Activated CD8-positive, alpha-beta memory T cell treated with anti-CD3 and anti-CD28 coated beads for 1 hour (primary cell): ENCODE measurements at places on chromosomes 3 and 15.

DNA sequence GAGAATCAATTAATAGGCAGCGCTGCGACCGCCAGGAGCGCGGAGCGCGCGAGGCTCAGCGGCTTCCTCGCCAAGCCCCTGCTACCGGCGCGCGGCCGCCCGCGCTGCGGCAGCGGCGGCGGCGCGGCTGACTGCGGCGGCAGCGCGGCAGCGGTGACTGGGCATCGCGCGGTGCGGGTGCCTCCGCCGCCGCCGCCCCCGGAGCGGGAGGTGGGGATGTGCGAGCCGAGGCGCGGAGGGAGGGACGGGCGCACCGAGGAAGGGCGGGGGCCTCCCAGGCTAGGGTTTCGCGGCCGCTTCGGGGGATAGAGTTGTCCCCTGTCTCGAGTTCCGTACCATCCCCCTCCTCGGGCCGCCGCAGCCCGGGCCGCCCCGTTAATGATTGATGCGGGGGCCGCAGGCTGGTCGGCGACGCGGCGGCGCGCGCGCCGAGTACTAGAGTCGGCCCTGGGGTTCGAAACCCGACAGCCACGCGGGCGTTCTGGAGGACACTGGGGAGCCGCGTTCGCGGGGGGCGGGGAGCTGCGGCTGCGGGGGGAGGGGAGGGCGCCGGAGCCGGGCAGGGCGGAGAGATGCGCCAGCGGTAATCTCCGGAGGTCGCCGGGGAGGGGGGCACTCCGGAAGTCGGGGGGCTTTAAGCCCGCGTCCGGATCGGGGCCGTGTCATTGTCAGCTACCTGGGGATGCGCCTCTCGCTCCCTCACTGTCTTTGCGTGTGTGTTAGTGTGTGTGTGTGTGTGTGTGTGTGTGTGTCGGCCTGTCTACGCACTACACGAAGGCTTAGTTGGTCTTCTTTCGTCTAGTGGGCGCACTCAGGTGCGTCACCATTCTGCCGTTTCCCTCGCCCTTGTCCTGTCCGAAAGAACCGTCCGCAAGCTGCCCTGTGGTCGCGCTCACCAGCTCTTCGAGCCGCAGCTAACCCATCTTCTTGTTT is at the start of gene PAQR9:
PAQR9 (minus strand) TSS at position 159 of the 933 bp plus-strand sequence. CDS start 338 bp downstream, outside the sequence.
- DNase-seq = no peak

DNA sequence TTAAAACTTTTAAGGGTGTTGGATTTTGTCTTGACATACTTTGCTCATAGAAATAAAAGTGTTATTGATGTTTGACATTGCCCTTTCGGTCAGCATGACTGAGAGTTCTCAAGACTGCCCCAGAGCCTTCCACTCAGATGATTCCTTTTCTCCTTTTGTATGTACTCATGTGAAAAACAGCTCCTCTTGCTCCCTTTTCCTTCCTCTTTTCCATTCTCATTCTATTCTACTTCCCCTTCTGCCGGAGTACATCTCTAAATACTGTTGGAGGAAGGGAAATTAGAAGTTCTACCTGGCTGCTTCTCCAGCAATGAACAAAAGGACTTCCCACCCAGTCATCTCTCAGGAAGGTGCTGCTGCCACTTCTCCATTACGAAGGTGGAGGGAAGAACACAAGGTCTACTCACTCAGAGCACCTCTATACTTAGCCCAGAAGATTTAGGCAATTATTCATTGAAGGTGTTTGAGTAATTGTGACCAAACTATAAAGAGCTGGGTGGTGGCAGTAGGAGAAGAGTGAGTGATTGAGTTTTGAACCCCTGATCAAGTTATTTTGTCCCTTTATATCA is 163.8 kb upstream of the MBNL1 start:
- DNase-seq = no peak

- no peak for DNase-seq
Observed at GRCh38 chr3:42192334-42193200, 73.4 kb downstream of the CCK start.

- no peak for DNase-seq
Observed at GRCh38 chr15:53196242-53196641, 406.1 kb upstream of the ONECUT1 start.

- no peak for DNase-seq
Observed at GRCh38 chr15:26842391-26842790, 24.5 kb upstream of the GABRA5 start.

DNA sequence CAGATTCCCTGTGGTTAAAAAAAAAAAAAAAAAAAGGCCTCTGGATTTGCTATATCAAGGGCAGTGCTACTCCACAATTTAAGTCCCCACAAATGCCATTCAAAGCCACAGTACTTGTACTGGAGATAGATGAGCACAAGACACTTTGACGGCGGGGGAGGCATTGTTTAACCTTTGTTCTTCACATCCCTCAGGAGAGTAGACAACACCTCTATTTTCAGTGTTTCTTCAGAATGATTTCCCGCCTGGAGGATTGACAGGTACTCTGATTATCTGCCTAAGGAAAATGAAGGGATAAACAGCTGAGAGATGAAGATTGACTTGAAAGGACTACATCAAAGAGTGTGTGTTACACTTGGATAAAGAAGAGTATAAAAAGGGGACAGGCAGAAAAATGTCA is 58.7 kb downstream of the OTOL1 start:
- no peak for DNase-seq

GRCh38 chr15:68204776-68205557 is at the start of gene CALML4:
CALML4 (minus strand) TSS chr15:68205332; CDS start chr15:68205247, 85 bp downstream.
- DNase-seq = no peak

DNA sequence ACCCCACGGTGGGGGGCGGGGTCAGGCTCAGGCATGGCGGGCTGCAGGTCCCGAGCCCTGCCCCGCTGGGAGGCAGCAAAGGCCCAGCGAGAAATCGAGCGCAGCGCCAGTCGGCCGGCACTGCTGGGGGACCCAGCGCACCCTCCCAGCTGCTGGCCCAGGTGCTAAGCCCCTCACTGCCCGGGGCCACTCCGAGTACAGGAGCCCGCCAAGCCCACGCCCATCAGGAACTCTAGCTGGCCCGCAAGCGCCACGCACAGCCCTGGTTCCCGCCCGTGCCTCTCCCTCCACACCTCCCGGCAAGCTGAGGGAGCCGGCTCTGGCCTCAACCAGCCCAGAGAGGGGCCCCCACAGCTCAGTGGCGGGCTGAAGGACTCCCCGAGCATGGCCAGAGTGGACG is 29.2 kb downstream of the SCAPER start:
- no peak for DNase-seq

DNA sequence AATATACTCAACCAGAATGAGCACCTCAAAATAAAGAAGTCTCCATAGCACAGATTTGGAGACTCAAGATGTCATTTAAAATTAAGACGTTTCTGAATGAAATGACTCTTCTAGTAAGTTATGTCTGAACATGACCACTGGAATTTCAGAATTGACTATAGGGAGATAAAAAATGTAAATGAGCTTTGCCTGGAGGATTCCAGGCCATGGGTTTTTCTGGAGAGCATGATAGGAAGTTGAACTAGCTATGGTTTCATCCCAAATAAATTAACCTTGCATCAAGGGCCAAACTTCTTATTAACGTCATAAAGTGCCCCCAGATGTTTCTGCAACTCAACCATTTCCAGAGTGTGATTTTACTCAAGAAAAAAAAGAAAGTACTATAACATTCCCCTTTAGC is 222.6 kb upstream of the NR2F2 start:
- DNase-seq = no peak

- DNase-seq = no peak
Observed at GRCh38 chr3:111033470-111034050, 38.1 kb upstream of the NECTIN3 start.

DNA sequence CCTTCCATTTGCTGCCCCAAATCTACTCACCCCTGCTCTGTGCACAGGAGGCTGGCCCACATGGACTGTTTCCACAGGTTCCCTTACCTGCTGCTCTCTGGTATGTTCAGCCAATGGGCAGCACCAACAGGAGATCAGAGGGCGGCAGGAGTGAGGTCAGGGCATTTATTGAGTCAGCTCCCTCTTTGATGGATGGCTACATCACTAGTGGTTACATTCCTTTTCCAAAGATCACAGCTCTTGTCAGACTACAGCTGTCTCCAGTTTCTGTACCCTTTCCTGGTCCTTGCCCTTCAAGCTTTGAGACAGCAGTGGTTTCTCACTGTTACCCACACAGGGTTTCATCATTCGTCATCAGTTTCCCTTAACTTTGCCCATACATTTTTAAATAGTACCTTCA is 325.1 kb downstream of the SUCLG2 start:
- no peak for DNase-seq

- no peak for DNase-seq
Observed at GRCh38 chr15:37015035-37015434, 85.3 kb downstream of the MEIS2 start.

DNA sequence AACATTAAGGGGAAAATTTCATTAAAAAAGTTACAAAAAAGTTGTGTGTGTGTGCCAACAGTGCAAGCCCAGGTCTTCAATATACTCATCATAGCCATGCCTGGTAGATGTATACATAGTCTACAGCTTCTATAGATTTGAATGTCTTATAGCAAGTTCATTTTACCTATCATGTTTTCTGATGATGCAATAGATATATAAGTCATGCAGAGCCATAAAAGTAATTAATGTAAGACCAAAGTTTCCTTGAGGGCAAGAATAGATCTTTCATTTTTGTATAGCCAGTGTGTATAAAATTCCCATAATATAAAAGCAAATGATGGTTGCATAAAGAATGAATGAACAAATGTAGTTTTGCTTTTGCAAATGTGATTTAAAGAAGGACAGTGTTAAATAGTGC is 1138.4 kb downstream of the TBL1XR1 start:
- no peak for DNase-seq

- DNase-seq = no peak
Observed at GRCh38 chr3:159978353-159978752, 10.3 kb upstream of the IL12A start.

DNA sequence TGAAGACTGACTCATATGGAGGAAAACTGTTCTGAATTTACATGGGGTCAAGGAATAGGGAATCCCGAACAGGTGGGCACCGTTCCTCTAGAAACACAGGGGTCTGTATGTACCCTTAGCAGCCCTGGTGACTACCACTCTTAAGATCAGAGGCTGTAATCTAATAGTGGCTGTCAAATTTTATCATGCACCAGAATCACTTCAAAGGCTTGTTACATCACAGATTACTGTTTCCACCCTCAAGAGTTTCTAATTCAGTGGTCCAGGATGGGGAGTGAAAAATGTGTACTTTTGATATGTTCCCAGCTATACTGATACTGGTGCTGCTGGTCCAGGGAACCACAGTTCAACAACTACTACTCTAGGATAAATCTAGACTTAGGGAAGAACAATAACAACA is 27.9 kb downstream of the DYNC1LI1 start:
- no peak for DNase-seq

- no peak for DNase-seq
Observed at GRCh38 chr15:42591238-42591934, 16.0 kb downstream of the STARD9 start.

GRCh38 chr3:3666664-3667063 is 132.6 kb upstream of the LRRN1 start:
- DNase-seq = no peak

GRCh38 chr15:43278869-43279268 is 12.1 kb upstream of the TGM5 start:
- no peak for DNase-seq

- DNase-seq = no peak
Observed at GRCh38 chr15:69490356-69491037, 37.9 kb downstream of the RPLP1 start.

DNA sequence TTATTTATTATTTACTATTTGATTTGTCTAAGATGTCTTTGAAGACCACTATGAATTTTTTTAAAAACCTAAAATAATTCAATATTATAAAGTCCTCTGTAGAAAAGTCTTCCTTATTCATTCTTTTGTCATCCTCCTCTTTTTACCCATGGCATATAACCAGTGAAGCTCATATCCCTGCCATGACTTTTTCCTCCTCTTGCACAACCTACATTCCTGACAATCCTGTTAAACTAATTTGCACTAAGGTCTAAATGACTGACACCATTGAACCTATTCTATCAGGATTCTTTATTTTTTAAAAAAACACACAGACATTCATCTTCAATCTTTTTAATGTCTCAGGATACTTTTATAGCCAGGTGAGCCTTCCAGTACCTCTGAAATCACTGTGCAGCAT is 159.9 kb upstream of the SLC2A2 start:
- DNase-seq = no peak
